ENCODE measurements at places on chromosomes 7 and 10.

DNA sequence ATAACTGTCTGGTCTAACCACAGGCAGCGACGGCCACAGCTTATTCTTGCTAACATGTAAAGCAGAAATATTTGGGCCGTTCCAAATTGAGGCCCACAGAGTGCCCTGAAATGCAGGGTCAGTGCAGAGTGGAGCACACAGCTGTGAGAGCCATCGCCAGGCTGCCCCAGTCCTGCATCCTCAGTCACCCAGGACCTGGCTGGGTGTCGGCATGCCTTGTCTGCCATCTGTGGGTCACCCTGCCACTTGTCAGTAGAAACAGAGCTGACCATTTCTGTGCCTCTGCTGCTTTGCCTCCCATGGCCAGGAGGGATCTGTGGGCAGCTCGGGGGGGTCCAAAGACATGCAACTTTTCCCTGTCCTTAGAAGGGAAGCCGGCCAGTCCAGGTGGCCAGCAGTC is 57.3 kb upstream of the BTBD16 start:
- no peak for DNase-seq

GRCh38 chr10:11516431-11516746 is 95.1 kb downstream of the USP6NL start:
- no peak for DNase-seq

DNA sequence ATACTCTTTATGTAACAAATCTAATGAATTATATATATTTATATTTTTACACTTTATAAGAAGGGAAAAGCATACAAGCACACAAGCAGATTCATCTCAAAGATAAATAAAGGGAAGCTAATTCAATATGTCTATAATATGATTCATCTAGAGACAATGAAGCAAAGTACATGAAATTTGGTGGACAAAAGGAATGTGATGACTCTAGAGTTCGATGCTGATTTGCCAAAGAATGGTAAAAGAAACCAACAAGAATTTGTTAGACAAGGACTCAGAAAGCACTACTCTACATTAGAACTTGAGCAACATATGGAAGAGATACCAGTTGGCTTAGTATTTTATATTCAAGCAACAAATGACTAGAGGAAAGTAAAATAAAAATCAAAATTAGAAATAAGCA is 536.5 kb upstream of the TEX47 start:
- no peak for DNase-seq

DNA sequence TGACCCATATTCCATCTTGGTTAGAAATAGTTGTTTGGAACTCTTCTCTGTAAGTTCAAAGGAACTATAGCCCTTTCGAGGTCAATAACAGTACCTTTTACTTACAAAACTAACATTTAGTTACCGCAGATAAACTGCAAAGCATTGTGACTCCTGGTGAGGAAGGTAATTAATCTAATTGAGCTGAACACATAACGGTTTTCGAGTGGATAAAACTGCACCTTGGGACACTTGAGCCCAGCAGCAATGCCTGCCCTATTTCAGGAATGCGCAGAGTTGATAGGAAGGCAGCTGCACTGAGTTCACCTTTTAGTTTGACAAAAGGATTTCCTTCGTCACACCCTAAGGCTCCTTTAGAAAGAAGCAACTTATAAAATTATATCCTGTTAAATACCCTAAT is 75.4 kb downstream of the JAZF1 start:
- DNase-seq: no peak

- no peak for DNase-seq
These were observed 3.0 kb downstream of the BRI3 start for GRCh38 chr7:98284335-98285036.

GRCh38 chr10:78980354-78980753 is 88.4 kb upstream of the ZMIZ1 start:
- DNase-seq: no peak

- DNase-seq: no peak
These were observed 153.0 kb downstream of the GNAI1 start for GRCh38 chr7:80287400-80288174.

DNA sequence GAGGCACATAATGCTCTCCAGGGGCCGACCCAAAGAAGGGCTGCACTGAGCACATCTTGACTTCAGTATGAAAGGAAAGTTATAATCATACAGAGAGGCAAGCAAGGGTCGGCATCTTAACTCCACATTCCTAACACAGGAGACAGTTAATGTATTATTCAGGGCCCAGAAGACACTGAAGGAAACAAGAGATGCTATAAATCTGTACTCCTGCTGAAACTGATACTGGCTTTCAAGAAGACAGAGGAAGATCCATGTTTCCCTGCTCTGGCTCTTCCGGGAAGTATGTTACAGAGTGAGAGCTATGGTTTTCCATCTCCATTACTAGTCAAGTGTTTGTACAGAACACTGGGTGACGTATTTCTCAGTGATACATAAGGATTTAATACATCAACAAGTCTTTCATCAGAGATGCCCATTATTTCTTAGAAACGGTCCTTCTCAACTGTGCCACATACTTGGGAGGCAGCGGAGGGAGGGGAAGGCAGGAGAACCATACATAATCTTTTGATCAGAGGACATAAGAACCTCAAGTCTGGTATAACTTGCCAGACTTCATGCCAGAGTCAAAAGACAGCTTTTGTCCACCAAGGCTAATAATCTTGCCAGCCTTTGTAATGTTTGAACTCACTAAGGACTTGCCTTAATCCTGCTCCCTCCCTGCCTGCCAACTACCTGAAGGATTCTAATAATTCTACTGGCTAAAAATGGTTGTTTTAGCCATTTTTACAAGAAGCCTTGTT is 58.1 kb downstream of the ENO4 start:
- DNase-seq: no peak

All from stimulated activated CD8-positive, alpha-beta memory T cell treated with anti-CD3 and anti-CD28 coated beads, Interleukin-7, amount 100 ng/mL, for 24 hours (primary cell).